ENCODE measurements at places on chromosomes 11 and 22. TPM values are rescaled to one million over a fixed set of nuclear protein-coding genes. Genes with fewer than 3 reads are reported as not detected.

The HTR3B gene
- total RNA-seq, result not detected

The MYOD1 gene
- total RNA-seq, result not detected

The HBG2 gene
- total RNA-seq, result 0.78 TPM

The ANO1 gene
- 65.6 TPM for total RNA-seq

The CARS1 gene
- total RNA-seq, result 38.9 TPM

The RIC3 gene
- 7.8 TPM for total RNA-seq

The ATP5MG gene
- total RNA-seq, result 107 TPM

The KCTD14 gene
- 2.0 TPM for total RNA-seq

The PRG3 gene
- not detected for total RNA-seq

The OR52I1 gene
- total RNA-seq, result not detected

DNA sequence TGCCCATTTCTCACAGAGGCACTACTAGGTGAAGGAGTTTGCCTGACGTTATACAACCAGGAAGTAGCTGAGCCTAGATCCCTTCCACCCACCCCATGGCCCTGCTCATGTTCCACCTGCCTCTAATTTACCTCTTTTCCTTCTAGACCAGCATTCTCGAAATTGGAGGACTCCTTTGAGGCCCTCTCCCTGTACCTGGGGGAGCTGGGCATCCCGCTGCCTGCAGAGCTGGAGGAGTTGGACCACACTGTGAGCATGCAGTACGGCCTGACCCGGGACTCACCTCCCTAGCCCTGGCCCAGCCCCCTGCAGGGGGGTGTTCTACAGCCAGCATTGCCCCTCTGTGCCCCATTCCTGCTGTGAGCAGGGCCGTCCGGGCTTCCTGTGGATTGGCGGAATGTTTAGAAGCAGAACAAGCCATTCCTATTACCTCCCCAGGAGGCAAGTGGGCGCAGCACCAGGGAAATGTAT, 14.1 kb downstream of the PIK3IP1 start:
- H3K27me3 ChIP-seq, result no peaks in the 10 kb centered on the region
- no peak overlapping the region for H3K27ac ChIP-seq
- H3K4me3 ChIP-seq, result no peak overlapping the region
- no peaks in the 10 kb centered on the region for H3K4me1 ChIP-seq
- peaks cover 18% of the 10 kb centered on the region for H3K36me3 ChIP-seq

- no peaks in the 10 kb centered on the region for H3K4me1 ChIP-seq
- H3K27me3 ChIP-seq, result no peaks in the 10 kb centered on the region
- H3K36me3 ChIP-seq, result no peaks in the 10 kb centered on the region
Measured at GRCh38 chr11:85813721-85814120, 2.8 kb upstream of the SYTL2 start.

DNA sequence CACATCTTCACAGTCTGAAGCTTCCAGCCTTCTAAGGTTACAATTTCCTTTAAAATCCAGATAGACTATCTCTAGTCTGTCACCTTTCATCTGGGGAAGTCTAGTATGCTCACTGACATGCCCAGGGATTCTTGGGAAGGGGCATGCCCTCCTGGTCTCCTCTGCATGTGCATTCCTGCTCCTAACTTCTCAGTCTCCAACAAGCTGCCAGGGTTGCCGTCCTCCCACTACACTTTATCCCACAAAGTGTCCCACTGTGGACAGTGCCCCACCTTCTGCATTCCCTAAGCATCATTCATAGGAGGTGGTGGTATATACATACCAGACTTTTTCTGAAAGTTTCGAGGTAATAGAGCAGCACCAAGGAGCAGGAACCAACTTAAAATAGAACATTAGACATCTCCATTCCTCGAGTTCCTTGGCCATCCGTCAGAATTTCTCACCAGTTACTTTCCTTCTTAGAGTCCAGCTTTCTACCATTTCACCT, 28.7 kb downstream of the EIF3F start:
- H3K27ac ChIP-seq, result no peak overlapping the region
- no peaks in the 10 kb centered on the region for H3K4me1 ChIP-seq
- H3K27me3 ChIP-seq, result no peaks in the 10 kb centered on the region
- H3K4me3 ChIP-seq, result no peak overlapping the region

- H3K4me3 ChIP-seq, result no peak overlapping the region
- H3K27ac ChIP-seq, result no peak overlapping the region
- H3K4me1 ChIP-seq, result no peaks in the 10 kb centered on the region
Measured at GRCh38 chr11:87484566-87484965, 446.8 kb downstream of the TMEM135 start.

- H3K27ac ChIP-seq, result peak overlapping the region; percentile 97
- no peaks in the 10 kb centered on the region for H3K27me3 ChIP-seq
- no peaks in the 10 kb centered on the region for H3K36me3 ChIP-seq
Measured at GRCh38 chr22:28773461-28773867, 969 bp downstream of the CCDC117 start.

DNA sequence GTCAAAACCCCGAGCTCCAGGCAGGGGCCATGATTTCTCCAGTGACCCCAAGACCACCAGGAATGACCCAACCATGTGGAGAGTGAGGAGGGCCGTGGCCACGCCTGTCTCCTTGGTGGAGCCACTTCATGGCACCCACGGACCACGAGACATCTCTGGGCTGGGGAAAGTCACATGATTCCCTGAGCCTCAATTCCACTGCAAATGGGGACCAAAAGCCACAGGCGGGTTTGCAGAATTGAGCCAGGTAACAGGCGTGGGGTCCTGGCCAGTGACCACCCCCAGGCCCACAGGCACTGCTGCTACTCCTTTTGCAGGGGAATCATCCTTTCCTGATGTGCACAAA, 178.9 kb downstream of the CTTN start:
- no peak overlapping the region for H3K27ac ChIP-seq
- H3K27me3 ChIP-seq, result no peaks in the 10 kb centered on the region
- H3K4me3 ChIP-seq, result no peak overlapping the region
- no peaks in the 10 kb centered on the region for H3K4me1 ChIP-seq
- H3K36me3 ChIP-seq, result no peaks in the 10 kb centered on the region
- DNase-seq, result no peak

- H3K27me3 ChIP-seq, result no peaks in the 10 kb centered on the region
- no peak for DNase-seq
- H3K4me1 ChIP-seq, result no peaks in the 10 kb centered on the region
Measured at GRCh38 chr11:3195251-3196160, 23.1 kb downstream of the MRGPRG start.

DNA sequence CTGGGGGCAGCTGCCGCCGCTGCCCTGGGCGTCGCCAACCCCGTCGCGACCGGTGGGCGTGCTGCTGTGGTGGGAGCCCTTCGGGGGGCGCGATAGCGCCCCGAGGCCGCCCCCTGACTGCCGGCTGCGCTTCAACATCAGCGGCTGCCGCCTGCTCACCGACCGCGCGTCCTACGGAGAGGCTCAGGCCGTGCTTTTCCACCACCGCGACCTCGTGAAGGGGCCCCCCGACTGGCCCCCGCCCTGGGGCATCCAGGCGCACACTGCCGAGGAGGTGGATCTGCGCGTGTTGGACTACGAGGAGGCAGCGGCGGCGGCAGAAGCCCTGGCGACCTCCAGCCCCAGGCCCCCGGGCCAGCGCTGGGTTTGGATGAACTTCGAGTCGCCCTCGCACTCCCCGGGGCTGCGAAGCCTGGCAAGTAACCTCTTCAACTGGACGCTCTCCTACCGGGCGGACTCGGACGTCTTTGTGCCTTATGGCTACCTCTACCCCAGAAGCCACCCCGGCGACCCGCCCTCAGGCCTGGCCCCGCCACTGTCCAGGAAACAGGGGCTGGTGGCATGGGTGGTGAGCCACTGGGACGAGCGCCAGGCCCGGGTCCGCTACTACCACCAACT, 1.0 kb downstream of the FUT4 start:
- peak overlapping the region; percentile 87 for H3K4me3 ChIP-seq
- peak; percentile 84 for DNase-seq
- H3K4me1 ChIP-seq, result peaks cover 2% of the 10 kb centered on the region

DNA sequence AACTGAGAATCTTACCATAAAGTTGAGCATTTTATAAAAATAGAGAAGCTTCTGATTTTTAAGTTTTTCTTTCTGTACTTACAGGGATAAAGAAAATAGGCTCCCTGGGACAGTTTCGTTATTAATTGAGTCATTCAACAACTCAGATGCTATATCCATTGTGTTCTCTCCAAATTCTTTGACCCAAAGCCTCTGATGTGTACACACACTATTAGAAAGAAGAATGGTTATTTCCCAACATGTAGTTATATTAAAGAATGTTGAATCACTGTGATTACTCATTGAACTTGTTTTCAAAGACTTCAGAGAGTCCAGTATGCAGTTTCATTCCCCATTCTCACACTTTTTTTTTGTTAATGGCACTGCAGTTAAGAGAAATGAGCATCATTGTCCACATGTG, 734.3 kb upstream of the ARHGAP42 start:
- no peak for DNase-seq
- no peaks in the 10 kb centered on the region for H3K36me3 ChIP-seq
- no peaks in the 10 kb centered on the region for H3K4me1 ChIP-seq
- no peak overlapping the region for H3K27ac ChIP-seq
- H3K4me3 ChIP-seq, result no peak overlapping the region
- H3K27me3 ChIP-seq, result no peaks in the 10 kb centered on the region

- no peaks in the 10 kb centered on the region for H3K4me1 ChIP-seq
- H3K27me3 ChIP-seq, result no peaks in the 10 kb centered on the region
- H3K27ac ChIP-seq, result no peak overlapping the region
- no peak for DNase-seq
Measured at GRCh38 chr11:78414321-78415051, 3.1 kb downstream of the GAB2 start.

DNA sequence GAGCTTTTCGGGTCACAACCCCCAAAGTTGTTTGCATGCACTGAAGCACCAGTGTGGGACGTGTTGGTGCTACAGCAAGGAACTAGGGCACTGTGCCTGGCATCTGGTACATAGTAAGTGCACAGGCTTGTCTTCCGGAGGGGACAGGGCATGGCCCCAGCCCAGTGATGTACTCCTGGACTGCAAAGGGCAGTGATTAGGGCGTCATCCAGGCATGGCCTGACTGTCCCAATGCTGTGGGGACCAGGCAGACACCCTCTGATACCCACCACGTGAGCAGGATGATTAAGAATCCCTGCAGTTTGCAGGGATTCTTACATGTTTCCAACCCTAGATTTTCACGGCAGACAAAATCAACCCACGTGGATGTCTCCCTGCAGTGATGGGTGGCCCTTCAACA, 50.0 kb upstream of the RFPL3 start:
- H3K27me3 ChIP-seq, result no peaks in the 10 kb centered on the region
- H3K4me1 ChIP-seq, result no peaks in the 10 kb centered on the region
- H3K36me3 ChIP-seq, result no peaks in the 10 kb centered on the region
- H3K4me3 ChIP-seq, result no peak overlapping the region
- no peak overlapping the region for H3K27ac ChIP-seq
- DNase-seq, result no peak

GRCh38 chr22:28442711-28443525, 236.7 kb downstream of the TTC28 start:
- H3K4me3 ChIP-seq, result peak overlapping the region; percentile 93
- no peaks in the 10 kb centered on the region for H3K36me3 ChIP-seq
- H3K27ac ChIP-seq, result peak overlapping the region; percentile 88

GRCh38 chr11:85539029-85539689, 88.0 kb downstream of the DLG2 start:
- H3K27ac ChIP-seq, result no peak overlapping the region
- H3K4me3 ChIP-seq, result no peak overlapping the region
- no peaks in the 10 kb centered on the region for H3K27me3 ChIP-seq
- H3K4me1 ChIP-seq, result no peaks in the 10 kb centered on the region
- DNase-seq, result no peak

DNA sequence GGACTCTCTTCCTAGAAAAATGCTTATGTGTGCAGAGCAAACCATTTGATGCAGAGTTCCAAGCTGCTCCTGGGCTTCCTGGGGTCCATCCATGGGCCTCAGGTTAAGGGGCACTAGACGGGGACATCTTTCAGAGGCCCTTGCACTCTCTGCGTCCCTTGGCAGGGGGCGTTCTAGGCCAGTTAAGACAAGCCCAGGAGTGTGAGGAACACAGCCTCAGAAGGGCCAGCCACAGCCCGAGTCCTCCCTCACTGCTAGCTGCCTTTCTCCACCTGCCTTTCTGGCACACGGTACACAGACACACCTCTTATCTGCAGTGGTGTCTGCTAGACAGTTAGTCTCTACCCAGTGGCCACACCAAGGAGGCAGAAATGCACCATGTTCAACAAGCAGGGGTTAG, 18.0 kb upstream of the BID start:
- H3K27me3 ChIP-seq, result no peaks in the 10 kb centered on the region
- DNase-seq, result no peak

- H3K27ac ChIP-seq, result no peak overlapping the region
- no peak overlapping the region for H3K4me3 ChIP-seq
- H3K36me3 ChIP-seq, result no peaks in the 10 kb centered on the region
- DNase-seq, result no peak
- no peaks in the 10 kb centered on the region for H3K27me3 ChIP-seq
Measured at GRCh38 chr11:16001899-16002426, 354.4 kb downstream of the SOX6 start.

DNA sequence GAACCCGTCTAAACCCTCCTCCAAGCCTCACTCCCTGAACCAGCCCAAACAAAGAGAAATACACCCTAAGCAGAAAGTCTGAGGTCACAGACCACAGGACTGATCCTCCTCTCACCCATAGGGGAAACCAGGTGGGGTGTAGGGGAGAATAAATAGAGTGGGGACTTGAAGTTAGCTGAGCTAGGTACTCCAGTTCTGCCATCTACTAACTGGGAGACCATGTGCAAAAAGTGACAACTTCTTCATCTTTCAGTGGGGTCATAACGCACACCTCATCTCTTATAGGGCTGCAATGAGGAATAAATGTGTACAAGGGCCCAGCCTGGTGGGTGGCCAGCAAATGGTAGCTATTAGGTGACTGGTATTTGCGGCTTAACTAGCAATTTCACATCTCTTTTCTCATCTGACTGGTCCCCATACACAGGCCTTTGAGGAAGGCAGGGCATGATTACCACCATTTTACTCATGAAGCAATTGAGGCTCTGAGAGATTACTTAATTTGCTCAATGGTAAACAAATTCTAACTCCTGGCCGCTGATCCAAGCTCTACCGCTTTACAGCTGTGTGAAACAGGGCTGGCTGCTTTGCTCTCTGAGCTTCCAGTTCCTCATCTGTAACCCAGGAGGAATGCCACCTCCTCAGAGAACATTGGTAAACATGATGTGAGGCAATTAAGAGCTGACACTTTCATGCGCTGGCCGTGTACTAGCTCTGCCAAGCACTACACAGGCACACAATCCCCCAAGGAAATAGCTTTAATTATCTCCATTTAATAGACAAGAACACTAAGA, 16.6 kb downstream of the TBC1D10A start:
- no peaks in the 10 kb centered on the region for H3K27me3 ChIP-seq
- peak overlapping the region; percentile 6 for H3K27ac ChIP-seq
- peaks cover 12% of the 10 kb centered on the region for H3K4me1 ChIP-seq
- no peak for DNase-seq
- no peak overlapping the region for H3K4me3 ChIP-seq
- no peaks in the 10 kb centered on the region for H3K36me3 ChIP-seq

- H3K4me1 ChIP-seq, result no peaks in the 10 kb centered on the region
- no peak overlapping the region for H3K27ac ChIP-seq
- no peaks in the 10 kb centered on the region for H3K27me3 ChIP-seq
Measured at GRCh38 chr11:111372538-111372937, 6.5 kb downstream of the POU2AF1 start.

- no peaks in the 10 kb centered on the region for H3K4me1 ChIP-seq
- no peak for DNase-seq
- no peak overlapping the region for H3K4me3 ChIP-seq
Measured at GRCh38 chr11:85695546-85695945, 9.6 kb upstream of the CCDC89 start.
